Urinary bladder (tissue), 4 donors: ENCODE measurements at places on chromosomes 5 and 9. TPM values are rescaled to one million over a fixed set of nuclear protein-coding genes. Genes with fewer than 3 reads are reported as not detected.

DNA sequence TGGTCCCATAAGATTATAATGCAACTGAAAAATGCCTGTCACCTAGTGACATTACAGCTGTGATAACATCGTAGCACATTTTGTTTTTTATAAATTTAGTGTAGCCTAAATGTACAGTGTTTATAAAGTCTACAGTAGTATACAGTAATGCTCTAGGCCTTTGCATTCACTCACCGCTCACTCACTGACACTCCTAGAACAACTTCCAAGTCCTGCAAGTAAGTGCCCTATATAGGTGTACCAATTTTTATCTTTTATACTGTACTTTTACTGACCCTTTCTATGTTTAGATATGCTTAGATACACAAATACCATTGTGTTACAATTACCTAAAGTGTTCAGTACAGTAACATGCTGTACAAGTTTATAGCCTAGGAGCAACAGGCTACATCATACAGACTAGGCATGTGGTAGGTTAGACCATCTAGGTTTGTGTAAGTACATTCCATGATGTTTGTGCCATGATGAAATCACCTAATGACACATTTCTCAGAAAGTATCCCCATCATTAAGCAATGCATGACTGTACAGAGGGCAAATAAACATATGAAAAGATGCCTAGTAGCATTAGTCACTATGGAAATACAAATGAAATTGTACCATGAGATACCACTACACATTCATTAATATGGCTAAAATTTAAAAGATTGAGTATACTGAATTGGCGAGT is 127.6 kb downstream of the TRPM6 start:
- DNase-seq, result no peak

The SOHLH1 gene
- total RNA-seq, result not detected

- no peak for DNase-seq
Observed at GRCh38 chr9:37503736-37504135, 18.0 kb downstream of the POLR1E start.

The ACOT12 gene
- 0.21 TPM for total RNA-seq

- no peak for DNase-seq
Observed at GRCh38 chr9:76691517-76692313, 72.5 kb upstream of the PCA3 start.

- DNase-seq, result no peak
Observed at GRCh38 chr9:86471171-86471815, 117.1 kb upstream of the TUT7 start.

GRCh38 chr9:19442240-19442639 is 33.4 kb downstream of the ACER2 start:
- DNase-seq, result no peak

- DNase-seq, result no peak
Observed at GRCh38 chr5:2201011-2201410, 318.3 kb upstream of the IRX4 start.

DNA sequence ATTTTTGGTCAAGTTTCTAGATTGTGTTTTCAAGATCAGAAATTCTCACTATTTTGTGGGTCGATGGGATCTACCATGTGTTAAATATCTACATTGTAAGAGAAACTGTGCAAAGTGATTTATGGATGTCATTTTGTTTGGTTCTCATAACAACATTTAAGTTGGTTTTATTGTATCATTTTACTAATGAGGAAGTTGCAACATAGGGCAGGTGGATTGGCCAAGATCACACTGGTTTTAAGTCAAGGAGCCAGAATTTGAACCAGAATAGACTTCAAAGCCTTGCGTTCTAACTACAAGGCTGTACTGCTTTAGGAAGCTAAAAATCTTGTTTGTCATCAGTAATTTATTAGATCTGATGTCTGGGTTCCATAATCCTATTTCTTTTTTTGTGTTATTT is 23.4 kb downstream of the SH3TC2 start:
- DNase-seq, result no peak

DNA sequence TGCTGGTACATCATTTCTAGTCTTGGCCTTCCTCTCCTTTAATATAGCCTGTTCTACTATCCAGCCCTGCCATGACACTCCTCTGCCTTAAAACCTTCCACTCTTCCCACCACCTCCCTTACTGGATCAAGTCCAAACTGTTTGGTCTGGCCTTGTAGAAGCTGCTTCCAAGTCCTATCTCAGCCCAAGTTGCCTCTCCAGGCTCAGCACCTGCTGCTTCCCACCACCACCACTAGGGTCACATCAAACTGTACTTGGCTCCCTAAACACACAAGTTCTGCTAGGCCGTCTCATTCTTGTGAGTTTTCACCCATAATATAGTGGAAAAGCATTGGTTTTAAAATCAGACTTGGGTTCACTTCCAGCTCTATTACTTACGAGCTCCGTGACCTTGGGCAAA is 1.4 kb downstream of the NDUFA8 start:
- DNase-seq, result no peak

DNA sequence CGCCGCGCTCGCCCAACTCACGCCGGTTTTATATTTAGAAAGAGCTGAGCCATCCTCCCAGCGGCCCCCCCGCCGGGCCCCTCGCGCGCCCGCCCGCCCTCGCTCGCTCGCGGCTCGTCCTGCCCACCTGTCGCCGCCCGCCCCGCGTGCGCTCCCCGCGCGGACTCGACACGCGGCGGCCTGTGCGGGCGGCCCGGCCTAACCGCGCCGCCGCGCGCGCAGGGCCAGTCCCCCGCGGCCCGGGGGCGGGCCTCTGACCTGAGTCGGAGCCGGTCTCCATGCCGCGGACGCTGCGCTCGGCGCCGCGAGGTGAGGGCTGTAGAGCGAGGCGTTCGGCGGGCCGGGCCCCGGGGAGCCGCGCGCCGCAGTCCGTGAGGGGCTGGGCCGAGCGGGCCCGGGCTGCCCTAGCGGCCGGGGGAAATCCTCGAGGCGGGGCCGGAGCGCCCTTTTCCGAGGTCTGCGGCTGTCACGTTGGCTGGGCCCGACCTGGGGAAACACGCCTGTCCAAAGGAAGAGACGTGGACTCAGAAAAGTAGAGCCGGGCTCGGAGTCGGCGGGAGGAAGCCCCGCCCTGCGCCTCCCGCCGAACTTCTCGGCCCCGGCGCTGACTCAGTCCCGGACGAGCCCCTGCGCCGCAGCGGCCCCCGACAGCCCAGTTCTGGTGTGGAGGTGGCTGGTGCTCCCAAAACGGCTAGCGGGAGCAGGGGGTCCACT is at the start of gene ECPAS:
TSS of gene ECPAS (minus strand) at position 526 of the 714 bp plus-strand sequence. CDS start 11,465 bp downstream, outside the sequence.
- DNase-seq, result no peak

DNA sequence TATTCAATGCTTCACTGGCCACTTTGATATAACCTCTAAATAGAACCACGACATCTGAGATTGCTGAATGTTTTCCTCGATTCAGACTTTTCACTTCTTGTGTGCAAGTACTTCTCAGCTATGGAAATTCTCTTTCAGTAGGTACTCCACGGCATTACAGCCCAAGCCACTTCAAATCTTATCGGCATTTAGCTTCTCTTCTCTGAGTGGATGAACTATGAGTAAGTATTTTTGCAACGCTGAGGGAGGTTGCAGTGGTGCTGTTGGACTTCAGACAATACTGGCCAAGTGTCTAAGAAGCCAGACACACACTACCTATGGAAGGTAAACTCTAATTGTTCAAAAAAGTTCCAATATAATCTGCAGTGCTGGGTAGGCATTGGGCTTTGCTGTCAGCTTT is 60.1 kb downstream of the FBN2 start:
- no peak for DNase-seq

GRCh38 chr9:75229605-75230332 is 141.5 kb downstream of the OSTF1 start:
- DNase-seq, result no peak

DNA sequence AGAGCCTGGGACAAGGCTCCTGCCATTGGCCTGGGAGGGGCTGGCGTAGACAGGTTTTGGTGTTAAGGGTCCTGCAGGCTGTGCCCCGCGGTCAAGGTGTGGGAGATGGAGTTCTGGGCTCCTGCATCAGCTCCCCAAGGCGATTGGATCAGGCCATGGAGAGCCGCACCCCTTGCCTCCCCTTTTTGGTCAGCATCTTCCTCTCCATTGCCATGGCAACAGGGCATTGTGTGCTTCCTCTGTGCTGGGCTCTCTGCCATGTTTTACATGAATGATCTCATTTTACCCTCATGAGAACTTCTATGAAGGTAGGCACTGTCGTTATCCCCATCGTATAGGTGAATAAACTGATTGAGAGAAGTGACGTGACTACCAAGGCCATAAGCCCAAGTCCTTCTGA is 344.3 kb upstream of the CLINT1 start:
- no peak for DNase-seq
